ENCODE measurements at places on chromosomes 1 and 21.

DNA sequence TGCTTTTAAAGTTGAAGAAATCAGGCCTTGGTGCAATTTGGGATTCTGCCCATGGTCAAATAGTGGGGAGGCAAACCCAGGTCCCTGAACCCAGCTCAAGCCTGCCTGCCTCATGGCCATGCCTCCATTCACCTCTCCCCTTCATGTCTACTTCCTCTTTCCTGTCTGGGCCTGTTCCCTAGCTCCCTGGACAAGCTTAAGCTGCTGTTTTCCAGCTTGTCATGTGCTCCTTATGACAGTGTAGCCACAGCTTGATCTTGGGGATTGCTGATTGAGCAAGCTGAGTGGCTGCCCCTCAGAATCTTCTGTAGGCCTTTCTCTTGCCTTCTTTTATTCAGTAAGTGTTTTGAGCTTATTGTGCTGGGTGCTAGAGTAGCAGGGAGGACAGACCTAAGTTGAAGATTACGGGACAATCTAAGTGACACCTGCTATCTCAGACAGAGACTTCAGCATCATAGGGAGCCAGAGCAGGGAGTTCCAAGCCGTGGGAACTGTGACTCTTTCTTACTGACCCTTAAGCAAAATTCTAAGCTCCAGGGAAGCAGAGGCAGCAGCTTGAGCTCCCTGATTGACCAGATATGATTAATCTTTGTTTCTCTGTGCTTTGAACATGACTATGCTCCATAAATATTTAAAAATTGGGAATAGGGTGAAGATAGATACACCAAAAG is 520 bp upstream of the MR1 start:
- DNase-seq: peak; percentile 9

- no peak for DNase-seq
These were observed 448 bp downstream of the GATAD2B start for GRCh38 chr1:153922076-153922971.

GRCh38 chr1:40673452-40673851 is 8.0 kb upstream of the RIMS3 start:
- no peak for DNase-seq

DNA sequence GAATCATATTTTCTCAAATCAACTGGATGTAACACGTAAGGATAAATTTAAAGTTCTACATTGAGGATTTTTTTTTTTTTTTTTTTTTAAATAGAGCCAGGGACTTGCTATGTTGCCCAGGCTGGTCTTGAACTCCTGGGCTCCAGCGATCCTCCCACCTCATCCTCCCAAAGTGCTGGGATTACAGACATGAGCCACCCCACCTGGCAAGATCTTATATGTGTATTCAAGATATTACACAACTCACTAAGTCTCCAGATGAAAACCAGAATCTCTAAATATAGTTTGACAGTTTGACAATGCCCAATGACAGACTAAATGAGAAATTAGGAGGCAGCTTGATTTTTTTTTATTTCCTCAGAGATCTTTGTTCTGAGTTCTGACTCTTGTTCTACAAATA is 6.8 kb downstream of the YY1AP1 start:
- no peak for DNase-seq

DNA sequence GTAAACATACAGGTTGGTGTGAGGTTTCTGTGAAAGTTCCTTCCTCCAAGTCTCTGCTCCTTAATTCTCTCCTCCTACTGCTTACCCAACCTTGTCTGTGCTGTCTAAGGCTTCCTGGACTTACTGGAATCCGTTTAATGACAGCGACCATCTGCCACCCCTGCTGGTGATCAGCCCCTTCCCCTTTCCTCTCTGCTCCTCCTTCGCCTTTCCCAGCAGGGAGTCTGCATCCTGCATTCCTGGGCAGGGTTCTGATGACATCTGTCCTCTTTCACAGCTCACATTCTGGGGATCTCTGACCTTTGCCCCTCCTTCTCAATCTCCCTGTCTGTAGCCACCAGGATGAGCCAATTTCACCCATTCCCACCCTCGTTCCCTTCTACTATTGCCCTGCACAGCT is 66.5 kb downstream of the KIRREL1 start:
- DNase-seq: no peak

DNA sequence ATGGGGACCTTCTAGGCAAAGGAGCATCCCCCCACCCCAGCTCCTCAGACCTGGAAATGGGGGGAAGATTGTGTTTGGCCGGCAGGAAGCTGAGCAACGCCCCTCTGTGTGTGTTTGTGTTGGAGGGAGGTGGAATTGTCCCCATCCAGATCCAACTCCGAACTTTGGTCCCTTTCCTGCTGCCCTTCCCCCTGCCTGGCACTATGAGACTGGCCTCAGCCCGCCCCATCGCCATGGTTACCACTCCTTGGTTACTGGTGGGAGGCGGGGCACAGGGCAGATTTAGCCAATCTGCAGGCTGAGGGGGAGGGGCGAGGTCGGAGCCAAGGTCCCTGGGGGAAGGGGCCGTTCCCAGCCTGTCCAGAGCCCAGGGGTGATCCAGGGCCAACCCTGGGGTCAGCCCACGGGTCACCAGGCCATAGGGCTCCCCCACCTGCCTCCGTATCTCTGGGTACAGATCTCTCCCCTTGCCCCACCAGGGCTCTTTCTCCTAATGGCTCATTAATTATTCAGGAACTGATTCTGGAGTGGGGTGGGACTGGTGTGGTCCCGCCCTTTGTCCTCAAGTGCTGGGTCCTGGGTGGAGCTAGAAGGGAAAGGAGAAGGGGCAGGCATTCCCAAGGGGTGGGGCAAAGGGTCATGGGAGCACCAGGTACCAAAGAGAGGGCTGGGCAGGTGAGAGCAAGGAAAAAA is 15.2 kb downstream of the PTPRF start:
- DNase-seq: peak; percentile 73

DNA sequence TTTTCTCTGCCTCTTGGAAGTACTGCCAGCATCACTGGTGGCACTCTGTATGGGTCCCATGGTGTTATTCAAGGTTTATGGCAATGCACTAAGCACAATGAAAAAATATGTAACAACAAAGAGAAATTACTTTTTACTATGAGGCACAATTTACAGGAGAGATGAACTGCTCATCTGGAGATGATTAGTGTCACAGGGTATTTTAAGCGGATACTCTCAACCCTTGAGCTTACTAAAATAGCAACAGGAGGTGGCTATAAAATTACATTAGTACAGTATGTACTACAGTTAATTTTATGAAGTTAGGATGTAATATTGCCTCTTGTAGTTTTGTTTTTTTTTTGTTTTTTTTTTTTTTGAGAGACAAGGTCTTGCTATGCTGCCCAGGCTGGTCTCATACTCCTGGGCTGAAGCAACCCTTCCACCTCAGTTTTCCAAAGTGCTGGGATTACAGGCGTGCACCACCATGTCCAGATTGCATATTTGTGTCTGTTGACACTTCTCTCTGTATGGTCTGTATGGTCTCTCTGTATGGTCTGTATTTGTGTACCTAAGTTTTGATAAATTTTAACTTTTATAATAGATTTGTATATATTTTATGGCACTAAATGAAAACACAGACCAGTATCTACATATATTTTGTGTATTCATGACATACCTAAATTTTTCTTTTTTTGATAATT is 175.6 kb upstream of the HP1BP3 start:
- no peak for DNase-seq

- no peak for DNase-seq
These were observed 122.3 kb downstream of the FOXD2 start for GRCh38 chr1:47559944-47560695.

DNA sequence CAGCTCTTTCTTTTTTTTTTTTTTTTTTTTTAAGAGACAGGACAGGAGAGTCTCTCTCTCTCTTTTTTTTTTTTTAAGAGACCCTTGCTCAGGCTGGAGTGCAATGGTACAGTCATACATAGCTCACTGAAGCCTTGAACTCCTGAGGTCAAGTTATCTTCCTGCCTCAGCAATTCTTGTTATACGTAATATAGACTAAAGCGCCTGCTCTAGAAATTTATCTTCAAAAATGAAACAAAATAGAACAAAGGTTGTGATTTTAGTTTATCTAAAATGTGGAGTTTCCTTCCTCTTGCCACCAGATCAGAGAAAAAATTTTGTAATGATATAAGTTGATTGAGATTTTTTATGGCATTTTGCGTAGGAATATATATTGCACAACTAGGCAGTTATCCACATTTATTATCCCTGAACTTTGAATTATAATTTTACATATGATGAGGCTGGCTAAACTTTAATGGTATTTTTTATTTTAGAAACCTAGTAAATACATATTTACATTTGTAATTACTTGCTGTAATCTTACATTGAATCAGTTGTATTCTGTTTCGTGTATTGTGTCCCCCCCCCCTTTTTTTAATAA is 44.2 kb downstream of the MTF2 start:
- no peak for DNase-seq

DNA sequence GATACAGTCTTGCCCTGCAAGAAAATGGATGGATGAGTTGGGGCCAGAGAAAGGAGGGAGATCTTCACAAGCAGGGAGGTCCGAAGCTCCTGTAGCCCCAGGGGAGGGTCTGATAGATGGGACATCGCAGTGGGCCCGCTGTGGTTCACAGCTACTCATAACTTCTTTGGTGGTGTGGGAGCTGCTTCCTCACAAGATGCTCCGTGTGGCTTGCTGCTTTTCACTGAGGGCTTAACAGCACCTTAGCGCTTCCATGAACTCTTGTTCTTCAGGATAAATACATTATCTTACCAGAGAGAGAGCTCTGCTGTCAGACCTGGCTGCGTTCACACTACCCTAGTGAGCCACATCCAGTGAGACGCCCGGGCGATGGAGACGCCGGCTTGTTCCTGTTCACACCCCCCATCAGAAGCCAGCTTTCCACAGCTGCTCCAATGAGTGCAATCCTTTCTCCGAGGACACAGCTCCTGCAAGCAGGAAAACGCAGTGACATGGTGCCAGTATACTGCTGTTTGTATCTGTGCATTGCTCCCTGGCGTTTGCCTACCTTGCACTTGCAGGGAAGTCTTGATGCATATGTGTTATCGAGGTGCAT is 599.8 kb downstream of the AJAP1 start:
- no peak for DNase-seq

- DNase-seq: no peak
These were observed 133.0 kb upstream of the HMCN1 start for GRCh38 chr1:185601189-185601588.

All from anterior cingulate cortex (tissue), 58 donors.